ENCODE measurements at places on chromosomes 12 and 14.

DNA sequence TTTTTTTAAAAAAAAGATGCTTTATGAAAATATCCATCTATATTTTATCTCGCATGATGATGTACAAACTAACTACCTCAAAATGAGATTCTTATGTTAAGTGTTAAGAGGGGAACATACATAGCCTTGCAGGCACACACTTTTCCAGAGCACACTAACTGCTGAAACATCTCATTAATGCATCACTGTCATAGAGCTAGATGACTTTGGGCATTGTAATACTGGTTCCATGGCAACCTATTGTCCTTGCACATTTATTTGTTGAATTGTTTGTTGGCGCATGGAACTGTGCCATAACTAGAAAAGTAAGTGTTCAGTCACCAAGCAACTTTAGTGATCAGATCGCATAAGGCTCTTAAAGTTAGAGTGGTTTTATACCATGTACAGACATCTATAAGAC is 348.3 kb downstream of the GALC start:
- no peak for DNase-seq

DNA sequence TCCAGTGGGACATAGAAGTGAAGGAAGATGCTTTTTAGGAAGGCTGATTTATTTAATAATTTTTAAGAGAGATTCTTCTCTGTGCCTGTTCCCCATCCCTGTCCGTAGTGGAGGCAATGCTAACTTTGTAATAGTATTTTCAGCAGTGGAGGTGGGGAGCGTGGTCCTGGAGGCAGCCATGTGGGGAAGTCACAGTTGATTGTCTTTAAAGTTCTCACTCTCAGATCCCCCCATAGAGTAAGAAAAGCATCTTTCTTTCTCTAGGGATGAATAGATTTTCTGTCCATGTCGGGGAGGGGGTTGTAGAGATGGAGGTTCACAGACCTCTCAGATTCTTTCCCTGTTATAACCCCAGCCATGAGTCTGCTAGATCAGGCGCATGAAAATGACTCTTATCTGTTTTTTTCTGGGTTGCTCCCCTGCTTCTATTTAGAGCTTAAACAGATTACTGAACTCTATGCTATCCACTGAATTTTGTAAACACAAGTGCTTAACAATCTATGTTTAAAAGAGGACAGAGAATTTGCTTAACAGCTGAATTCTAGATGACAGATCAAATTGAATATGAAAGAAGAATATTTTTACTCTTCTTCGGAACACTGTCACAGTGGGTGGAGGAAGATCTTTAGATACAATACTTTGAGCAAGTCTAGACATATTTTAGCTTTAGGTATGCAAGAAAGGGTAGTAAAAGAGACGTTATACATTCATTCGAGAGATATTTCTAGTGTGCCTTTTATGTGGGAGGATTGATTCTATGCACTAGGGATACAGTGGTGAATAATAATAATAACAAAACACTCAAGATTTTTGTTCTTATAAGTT is 25.3 kb downstream of the TMEM117 start:
- no peak for DNase-seq

DNA sequence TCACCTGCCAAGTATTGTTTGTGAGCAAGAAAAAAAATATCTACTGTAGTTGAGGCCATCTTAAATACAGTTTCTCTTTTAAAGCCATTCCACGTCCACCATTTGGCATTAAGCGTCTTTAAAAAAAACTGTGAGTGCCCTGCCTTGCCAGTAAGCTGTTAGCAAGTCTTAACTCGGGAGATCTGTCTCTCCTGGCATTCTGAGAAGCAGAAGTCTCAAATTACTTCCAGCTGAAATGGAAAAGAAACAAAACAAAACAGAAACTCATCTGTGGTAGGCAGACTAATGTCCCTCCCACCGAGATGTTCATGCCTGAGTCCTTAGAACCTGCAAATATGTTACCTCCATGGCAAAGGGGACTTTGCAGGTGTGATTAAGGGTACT is 126.2 kb downstream of the CRADD start:
- DNase-seq, result no peak

DNA sequence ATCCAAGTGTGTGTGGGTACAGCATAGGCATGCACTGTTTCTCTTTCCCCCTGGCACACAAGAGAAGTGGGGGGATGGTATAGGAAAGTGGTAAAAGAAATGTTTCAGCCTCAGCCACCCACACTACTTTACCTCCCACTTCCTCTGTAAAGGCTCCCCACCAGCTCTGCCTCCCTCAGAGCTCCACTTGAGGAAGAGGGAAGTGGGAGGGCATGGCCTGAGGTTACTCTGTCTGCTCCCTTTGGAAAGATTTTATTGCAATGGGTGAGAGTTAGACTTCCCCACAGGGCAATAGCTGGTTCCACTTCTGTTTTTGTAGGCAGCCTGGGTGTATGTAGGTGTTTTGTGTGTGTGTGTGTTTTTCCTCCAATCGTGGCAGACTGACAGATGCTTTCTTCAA is 145.3 kb downstream of the SSPN start:
- DNase-seq, result no peak

GRCh38 chr12:30858471-30858870 is 68.1 kb upstream of the TSPAN11 start:
- DNase-seq, result no peak

DNA sequence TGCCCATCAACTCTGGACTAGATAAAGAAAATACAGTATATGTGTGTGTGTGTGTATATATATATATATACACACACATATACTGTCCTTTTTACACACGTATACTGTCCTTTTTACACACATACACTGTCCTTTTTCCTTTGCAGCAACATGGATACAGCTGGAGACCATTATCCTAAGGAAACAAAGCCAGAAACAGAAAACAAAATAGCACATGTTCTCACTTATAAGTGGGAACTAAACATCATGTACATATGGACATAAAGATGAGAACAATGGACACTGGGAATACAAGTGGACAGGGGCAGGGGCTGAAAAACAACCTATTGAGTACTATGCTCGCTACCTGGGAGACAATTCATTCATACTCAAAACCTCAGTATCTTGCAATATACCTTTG is 23.7 kb downstream of the VDR start:
- no peak for DNase-seq

DNA sequence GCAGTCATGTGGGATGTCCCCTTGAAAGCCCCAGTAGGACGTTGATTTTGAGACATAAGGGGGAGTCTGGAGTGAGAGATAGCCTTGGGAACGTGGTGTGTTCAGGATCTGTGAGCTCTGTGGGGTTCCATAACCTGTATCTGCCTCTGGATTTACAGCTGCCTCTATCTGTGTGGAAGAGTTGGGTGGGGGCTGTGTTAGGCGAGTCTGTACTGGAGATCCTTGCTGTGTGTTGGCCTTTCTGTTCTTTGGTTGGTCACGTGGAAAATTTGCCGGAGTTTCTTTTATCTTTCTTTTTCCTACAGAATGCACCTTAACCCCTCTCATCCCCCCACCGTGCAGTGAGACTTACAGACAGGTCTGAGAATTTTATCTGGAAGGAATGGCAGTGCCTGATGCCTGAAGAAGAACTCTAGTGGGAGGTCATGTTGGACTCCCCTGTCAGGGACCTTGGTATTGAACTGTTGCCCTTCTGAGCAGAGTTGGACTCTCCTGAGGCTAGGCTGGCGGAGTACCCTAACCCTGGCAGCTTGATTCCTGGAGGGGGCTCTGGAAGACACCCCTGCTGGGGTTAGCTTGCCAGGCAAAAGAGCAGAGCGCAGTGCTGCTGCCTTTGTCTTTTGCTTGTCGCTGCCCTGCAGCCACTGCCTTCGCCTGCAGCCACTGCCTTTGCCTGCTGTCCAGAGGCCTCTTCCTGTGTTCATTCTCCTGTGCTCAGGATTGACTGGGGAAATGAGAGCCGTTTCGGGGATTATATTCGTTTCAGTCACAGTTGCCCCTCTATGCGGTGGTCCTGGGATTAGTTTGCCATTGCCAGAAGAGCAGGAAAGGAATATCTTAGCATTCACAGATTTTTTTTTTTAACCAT is 34.1 kb downstream of the ZNF664 start:
- DNase-seq, result no peak

- DNase-seq, result no peak
Observed at GRCh38 chr12:107586256-107586970, 99.2 kb upstream of the PWP1 start.

DNA sequence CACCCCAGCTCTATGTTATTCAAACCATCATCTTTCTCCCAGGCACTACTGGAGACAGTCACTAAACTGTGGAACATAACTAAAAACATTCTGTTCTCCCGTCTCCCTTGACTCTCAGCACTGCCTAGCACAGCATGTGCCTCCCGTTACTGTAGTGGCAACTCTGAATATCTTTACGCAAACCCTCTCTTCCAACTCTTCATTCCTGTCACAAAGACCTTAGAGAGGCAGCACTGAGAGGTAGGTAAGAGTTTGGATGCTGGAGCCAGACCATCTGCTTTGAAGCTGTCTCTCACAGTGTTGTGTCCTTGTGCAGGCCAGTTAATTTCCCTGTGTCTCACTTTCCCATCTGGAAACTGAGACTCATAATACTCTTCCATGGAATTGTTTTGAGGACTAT is 108.1 kb downstream of the DIP2B start:
- DNase-seq, result no peak

GRCh38 chr14:104086661-104087461 is 1.4 kb downstream of the ASPG start:
- no peak for DNase-seq

DNA sequence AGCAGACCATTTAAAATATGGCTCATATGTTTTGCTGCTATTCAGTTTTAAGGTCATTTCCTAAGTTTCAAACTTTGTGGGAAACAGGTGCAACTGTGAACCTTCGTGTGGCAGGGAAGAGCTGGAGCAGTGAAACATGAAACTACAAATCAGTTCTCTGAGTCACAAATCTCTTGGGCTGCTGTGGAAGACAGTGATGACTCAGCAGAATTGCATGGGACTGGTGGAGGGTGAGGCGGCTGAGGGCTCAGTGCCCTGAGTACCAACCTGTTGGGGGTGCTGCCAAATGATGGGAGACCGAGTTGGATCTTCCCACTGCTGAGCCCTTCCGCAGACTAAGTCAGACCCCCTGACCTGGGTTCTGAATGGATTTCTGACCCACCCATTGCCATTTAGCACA is 8.4 kb upstream of the CALM1 start:
- DNase-seq, result no peak

GRCh38 chr12:57621497-57622292 is 10.5 kb downstream of the ARHGEF25 start:
- DNase-seq, result peak; percentile 78

DNA sequence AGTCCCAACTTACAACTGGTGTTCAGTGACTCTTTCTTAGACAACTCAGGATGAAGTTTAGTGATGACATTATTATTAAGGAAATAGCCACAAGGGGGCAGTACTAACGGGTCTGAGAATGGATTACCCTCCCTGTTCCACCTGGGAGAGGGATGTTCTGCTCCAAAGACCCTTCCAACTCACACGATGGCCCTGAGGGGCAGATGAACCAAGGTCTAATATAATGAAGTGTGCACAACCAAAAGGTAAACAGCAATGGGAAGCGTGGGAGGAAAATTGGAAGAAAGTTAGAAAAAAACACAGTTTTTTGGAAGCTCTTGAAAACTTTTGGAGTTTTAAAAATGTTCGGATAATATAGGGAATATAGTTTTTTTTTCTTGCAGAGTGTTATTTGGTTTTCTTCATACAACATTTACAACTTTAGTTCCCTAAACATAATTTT is 24.0 kb downstream of the FGF6 start:
- DNase-seq, result peak; percentile 39

- no peak for DNase-seq
Observed at GRCh38 chr12:10501030-10501429, 4.7 kb upstream of the EIF2S3B start.

- DNase-seq, result no peak
Observed at GRCh38 chr12:65962921-65963861, 138.9 kb downstream of the HMGA2 start.

- no peak for DNase-seq
Observed at GRCh38 chr14:79134361-79134760, 964.2 kb downstream of the NRXN3 start.

DNA sequence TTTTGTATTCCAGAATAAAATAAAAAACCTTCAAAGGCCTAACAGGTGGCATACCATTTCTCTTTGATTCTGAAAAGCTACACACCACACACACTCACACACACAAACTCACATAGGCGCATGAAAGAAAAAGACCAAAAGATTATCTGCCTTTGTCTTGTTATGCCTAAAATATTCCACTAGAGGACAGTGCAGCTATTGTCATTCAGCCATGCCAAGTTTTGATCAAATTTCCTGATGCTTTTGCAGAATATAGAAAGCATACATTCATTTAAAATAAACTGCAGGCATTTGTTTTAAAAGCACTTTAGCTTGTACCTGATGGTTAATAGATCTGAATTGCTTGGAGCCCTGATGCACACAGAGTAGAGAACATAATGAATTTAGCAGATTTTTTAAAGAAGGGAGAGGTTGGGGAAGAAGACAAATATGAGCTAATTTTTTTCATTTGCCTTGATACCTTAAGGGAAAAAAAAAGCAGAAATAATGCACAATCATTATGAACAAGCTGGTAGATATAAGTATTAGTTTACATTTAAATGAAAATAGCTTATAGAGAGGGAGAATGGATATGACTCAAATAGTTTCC is 1766.9 kb upstream of the SEL1L start:
- no peak for DNase-seq

DNA sequence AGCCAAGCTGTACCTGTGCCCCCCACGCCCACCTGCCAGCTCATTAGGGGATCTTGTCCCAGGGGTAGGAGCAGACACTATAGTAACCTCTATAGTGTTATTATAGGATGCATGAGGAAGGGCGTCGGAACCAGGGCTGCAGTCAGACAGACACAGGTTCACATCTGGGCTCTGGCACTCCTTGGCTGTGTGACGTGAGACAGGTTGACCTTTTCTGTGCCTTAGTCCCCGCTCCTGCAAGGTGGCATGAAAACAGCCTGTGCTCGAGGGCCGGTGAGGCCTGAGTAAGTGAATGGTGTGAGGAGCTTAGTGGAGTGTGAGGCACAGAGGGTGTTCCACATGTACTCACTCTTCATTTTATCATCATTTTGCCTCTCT is 19.0 kb downstream of the ASB2 start:
- no peak for DNase-seq

GRCh38 chr14:49992901-49993339 is 100.0 kb downstream of the ARF6 start:
- peak; percentile 75 for DNase-seq

DNA sequence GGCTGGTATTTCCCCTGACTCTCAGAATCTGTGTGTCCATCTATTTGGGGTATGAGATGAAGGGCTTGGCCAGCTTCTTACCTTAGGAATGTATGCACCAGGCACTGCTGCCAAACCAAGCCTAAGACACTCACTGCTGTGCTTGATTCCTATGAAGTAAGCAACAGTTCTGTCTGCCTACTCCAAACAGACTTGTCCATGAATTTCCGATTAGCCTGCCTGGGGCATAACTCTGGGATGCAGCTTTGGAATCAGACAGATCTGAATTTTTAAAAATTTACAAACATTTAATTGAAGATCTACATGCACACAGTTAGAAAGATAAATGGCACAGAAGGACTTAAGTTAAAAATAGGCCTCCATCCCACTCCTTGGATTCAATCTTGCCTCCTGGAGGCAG is 59.5 kb upstream of the JDP2 start:
- DNase-seq, result no peak

DNA sequence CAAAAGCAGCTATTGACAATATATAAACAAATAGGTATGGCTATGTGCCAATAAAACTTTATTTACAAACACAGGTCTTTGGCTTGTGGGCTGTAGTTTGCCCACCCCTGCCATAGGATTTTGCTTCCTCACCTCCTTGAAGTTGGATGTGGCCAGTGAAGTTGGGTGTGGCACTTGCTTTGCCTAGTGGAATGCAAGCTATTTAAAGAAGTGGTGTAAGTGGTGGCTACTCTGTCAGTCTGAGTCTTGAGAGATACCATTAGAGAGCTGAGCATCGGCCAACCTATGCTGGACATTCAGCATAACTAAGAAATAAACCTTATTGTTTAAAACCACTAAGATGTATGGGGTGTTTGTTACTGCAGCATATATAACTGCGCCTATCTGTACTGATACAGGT is 321.3 kb downstream of the RGS6 start:
- DNase-seq, result no peak
